ENCODE measurements at places on chromosomes 11 and 22.

DNA sequence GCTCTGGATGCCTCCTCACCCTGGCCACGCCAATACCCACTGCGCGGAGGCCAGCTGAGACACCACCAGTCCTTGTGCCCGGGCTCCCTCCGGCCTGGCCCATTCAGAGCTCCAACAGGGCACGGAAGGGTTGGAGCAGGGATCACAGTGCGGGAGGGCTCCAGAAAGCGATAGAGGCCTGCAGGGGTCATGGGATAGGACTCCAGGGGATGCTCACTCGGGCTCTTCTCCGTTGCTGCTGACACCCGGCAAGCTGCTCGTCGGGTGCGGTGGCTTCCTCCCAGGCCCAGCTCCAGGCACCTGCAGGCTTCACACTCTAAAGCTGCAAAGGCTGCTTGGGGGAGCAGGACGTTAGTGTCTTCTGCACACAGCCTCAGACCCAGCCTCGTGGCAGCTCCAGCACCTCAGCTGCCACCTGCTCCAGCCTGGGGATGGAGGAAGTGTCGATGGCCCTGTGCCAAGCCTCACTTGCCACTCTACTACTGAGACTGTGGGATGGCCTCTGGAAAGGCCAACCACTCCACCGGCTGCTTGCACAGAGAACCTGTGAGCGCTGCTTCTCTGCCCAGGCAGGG is 10.6 kb downstream of the WNT7B start:
- no peak for DNase-seq

DNA sequence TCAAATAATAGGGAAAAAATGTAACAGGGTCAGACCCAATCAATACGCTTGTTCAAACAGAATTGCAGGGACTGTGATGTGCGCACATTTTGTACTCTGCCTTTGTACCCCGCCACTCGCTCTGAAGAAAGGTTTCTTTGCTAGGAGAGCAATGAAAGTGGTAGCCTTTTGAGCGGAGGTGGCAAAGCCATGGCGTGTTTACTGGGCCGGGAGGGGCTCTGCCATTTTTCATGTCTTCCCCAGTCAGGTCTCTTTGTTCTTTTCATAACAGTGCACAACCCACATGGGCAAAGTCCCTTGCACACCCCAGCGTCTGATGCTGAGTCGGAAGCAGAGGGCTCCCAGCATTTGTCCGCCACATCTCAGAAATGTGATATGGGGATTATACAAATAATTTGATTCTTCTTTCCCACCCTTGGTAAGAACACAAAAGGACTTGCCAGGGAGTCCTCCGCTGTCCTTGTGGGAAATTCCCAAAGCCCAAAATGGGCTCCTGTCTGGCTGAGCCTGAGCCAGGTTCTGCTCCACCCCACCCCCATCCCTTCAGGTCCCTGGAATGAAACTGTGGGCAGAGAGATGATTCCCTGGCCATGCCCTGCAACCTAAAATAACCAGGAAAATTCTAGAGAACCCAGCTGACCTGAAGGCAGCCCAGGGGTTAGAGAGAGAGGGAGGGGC is 36.6 kb downstream of the C11orf58 start:
- no peak for DNase-seq

DNA sequence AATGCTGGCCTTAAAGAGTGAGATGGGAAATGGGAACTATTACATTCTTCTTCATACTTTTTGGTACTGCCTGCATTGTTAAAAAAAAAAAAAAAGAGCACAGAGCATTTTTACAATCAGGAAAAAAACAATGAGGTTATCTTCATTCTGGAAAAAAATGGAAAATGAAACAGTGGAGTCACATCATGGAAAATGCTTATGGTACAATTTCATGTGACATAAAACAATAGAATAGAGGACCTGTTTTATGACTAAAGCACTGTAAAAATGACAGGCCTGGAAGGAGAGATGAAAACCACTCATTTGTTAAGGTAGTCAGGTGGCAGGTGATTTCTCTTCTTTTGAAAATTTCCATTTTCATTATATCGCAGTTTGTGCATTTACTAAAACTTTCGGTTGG is 75.0 kb downstream of the TIMP3 start:
- no peak for DNase-seq

GRCh38 chr11:64566915-64567891 is 23.8 kb upstream of the SLC22A12 start:
- DNase-seq = no peak

GRCh38 chr11:103077554-103077953 is 14.4 kb downstream of the DCUN1D5 start:
- DNase-seq = no peak

DNA sequence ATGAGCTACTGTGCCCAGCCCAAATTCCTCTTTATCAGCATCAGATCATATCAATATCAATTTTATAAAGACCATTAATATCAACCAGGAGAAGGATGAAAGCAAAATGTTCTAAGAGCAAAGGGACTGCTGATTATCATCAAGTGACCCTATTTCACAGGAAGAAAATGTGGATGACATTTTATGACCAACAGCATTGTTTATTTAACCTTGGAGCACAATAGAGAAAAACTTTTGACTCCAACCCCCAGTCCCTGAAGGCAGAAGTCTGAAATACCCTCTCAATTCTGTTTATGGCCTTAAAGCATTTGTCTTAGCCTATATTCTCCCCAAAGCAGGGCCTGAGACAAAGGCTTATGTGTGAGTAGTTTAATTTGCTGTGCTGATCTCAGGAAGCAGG is 11.3 kb upstream of the ALG8 start:
- no peak for DNase-seq

- DNase-seq = no peak
Measured at GRCh38 chr11:72781063-72781312, 12.9 kb downstream of the STARD10 start.

GRCh38 chr11:68141246-68142027 is 20.2 kb upstream of the CHKA start:
- no peak for DNase-seq

DNA sequence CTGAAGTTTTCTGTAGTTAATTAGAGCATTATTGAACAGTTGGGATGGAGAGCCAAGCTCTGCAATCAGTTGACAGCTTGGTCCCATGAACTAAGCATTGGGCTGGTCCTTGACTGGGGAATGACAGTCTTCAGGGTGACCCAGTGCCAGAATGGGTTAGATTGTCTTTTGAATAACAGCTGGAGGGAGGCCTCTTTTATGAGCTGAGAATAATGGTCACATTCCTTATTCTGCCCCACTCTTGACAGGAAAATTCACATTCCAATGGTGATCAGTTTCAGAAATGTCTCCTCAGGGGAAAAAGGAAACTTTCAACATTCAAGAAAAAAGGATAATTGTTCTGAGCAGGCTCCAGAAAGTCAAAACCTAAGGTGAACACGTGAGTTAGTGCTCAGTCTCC is 113.9 kb downstream of the KIRREL3 start:
- no peak for DNase-seq

GRCh38 chr11:128731041-128731663 is 37.3 kb downstream of the FLI1 start:
- no peak for DNase-seq

- DNase-seq = no peak
Measured at GRCh38 chr22:35961480-35962295, 66.9 kb downstream of the RBFOX2 start.

GRCh38 chr11:114105611-114106010 is 46.1 kb downstream of the ZBTB16 start:
- no peak for DNase-seq

GRCh38 chr11:11993839-11994238 is 14.6 kb downstream of the DKK3 start:
- no peak for DNase-seq

GRCh38 chr11:44316659-44317240 is 6.8 kb upstream of the ALX4 start:
- DNase-seq = no peak

DNA sequence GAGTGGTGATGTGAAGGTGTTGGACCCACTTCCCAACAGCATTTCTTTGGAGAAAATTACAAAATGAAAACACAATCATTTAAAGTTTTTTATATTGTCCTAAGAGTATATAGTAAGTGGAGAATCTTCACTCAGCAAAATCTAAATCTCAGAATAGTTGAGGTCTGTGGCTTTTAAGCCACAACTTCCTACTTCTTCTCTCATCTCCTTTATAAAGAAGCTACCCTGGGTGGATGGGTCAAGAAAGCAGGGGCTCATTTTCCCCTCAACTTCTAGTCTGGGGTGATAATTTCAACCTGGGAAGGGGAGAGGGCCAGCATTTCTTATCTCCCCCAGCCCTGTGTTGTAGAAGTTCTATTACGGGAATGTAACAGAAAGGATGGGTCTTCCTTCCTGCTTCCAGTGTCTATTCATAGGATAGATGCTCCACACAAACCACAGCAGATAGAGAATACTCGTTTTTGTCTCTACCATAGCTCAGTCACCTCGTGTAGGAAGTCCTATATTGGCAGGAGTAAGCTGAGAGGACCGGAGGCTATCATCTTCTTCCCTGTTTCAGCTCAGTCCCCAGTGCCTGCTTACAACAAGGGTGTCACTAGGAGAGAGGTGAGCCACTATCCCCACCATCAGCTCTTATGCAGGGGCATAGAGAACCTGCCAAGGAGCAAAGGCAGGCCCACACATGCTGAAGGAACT is 341.5 kb downstream of the CASP12 start:
- DNase-seq = no peak

DNA sequence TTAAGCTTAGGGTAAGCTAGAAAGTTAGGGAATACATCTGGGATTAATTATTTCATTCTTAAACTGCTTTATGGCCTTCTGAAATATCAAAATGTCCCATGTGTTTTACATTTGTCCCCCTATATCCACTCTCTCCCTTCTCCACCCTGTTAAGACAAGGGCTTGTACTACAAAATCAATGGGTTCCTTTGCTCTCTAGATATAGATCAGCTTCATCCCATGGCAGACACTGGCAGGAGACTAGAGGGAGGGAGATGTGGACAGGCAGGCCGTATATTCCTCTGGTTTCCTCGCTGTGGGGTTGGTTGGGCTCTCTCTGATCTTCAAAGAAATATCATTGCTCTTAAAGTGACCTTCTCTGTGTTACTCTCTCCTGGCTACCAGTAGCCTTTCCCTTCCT is 1281.0 kb downstream of the LRRC4C start:
- DNase-seq = no peak

- DNase-seq = no peak
Measured at GRCh38 chr22:50694099-50694605, 21.5 kb downstream of the SHANK3 start.

GRCh38 chr11:27363576-27364117 is 632 bp upstream of the CCDC34 start:
- no peak for DNase-seq

GRCh38 chr11:110349138-110349996 is 53.0 kb upstream of the RDX start:
- DNase-seq = no peak

- DNase-seq = no peak
Measured at GRCh38 chr11:125117429-125117828, 6.0 kb upstream of the TMEM218 start.

- DNase-seq = no peak
Measured at GRCh38 chr11:57072640-57073039, 83.9 kb downstream of the OR5AK2 start.

DNA sequence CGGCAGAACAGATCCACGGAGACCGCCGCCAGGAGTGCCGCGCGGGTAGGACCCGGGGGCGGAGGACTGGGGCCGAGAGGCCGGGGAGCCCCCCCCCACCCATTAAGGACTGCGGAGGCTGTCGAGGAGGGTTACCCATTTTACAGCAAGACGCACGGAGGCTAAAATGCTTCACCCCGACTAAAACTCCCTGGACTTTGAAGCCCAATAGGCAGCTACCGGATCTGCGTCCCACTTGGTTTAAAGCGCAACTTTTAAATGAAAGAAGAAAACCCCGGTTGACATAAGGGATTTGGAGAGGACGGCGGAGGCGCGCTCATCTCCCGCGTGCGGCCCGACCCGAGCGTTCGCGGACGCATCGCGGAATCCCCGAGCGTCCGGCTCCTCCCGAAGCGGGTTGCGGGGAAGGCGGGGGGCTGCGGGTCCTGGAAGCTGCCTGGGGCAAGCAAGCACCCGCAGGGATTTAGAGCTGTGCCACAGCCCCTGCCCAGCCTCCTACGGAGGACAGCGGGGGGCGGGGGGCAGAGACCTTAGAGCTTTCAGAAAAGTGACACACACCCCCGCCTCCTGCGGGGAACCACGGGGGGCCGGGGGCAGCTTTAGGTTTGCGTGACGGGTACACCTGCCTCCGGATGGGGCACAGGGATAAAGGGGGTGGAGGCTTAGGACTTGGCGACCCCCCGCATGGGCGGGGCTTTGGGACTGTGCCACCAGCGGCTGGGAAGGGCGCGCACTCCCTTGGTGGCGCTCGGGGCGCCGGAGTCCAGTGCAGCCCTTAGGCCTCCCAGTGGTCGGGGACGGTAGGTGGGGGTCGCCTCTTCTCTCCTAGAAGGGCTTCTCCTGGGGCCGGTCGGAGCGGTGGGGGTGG is 760 bp upstream of the CELSR1 start:
- DNase-seq = no peak

DNA sequence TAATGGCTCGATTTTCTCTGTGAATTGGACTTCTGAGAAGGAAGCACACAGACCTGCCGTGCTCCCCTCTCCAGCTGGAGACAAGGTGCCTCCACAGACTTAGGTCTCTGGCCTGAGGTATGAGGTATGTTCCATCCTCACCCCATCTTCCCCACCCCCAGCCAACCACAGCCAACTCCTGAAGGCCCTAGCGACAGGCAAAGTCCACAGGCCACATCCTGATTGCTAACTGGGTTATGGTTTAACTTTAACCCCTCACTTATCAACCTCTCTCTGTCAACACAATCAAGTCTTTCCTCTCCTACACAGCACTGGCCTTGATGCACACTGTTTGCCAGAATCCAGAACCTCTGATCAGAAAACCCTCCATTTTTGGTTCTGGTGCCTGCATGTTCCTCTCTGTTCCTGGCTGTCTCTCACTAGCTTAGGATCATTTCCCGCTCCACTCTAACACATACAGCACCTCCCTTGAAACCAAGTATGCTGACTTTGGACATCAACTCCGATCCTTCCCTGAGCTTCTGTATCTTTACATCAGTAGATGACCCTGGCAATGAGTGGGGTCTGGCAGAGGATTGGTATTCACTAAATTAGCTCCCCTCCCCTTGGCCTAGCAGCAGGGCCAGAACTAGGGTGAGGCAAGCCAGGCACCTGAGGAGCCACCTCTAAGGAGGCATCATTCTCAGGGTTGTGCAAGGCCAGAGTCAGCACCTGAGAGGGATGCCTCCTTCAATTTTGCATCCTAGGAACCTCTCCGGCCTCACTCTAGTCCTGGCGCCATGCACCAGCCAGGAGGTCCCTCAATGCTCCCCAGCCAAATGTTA is 22.0 kb downstream of the JAML start:
- DNase-seq = no peak

DNA sequence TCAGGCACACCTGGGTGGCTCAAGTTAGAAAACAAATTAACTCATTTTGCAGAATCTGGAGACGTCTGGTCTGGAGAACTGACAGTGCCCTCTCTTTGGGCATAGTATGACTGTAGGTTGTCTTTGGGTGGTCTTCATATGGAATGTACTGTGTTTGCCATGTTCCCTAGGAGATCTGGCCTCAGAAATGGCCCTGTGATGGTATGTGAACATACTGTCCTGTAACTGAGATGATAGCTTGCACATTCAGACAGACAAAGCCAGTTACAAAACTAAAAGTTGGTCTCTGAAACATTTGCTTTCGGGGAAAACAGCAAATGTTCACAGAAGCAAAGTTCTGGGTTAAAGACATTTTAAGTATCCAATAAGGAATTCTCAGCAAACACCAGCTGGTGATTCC is 29.7 kb downstream of the CD44 start:
- no peak for DNase-seq
